ENCODE measurements at places on chromosomes 4 and X.

- DNase-seq: no peak
Observed at GRCh38 chr4:86359944-86360478, at the start of gene MAPK10. Gene MAPK10, minus strand, starts transcription at chr4:86360053.

DNA sequence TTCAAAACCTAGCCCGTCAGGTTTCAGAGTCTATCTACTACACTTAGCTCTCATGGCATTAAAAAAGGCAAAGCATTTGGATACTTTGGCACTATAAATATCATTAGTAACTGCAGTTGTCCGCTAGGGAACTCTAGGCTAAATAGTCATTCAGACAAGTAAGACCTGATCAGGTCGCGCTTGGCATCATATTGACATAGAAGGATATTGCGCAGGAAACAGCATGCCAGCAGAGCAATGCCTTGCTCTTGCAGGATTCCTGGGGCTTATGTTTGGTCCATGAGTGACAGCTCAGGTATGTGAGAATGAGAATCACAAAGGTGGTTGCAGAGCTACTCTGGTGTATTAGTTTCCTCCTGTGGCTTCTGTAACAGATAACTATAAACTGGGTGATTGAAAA is 62.7 kb downstream of the KDM6A start:
- DNase-seq: no peak

DNA sequence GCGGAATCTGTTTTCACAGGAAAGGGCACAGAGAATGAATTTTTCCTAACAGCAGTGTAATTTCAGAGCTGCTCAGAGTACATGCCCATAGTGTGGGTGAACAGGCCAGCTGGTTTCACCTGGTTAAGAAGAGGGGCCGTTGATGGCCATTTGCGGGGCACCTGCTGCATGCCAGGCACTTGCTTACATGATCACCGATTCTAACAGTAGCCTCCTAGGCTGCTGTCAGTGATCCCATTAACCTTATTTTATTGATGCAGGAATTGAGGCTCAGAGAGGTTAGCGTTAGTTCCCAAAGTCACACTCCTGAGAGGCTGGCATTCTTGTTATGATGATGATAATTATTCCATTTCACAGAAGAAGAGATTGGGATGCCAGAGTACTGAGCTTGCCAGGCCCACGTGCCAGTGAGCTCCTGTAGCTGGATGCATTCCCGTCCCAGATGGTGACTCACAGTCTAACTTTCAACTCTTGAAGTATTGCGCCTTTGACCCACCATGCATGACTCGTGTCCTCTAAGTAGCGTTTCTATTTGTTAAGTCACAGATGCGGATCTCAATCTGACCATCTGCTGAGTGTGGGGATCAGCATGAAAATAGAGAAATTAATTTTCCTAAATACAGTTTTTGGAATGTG is 76.5 kb downstream of the PSAPL1 start:
- DNase-seq: no peak

DNA sequence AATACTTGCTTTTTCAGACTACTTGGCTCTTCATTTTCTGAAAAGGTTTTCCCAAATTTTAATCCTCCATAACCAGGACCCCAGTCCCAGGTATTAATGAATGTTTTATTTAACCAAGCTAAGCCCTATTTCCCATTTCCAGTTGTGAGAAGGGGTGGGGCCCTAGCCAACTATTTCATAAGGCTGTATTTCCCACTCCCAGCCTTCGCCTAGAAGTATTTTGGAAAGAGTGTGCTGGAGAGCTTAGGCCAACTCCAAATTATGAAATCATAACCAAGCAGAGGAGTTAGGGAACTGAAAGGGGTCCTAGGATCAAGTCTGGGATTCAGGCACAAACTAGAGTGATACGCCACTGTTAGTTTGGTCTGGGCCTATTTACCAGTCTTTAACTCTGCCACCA is 148.4 kb upstream of the GPC4 start:
- no peak for DNase-seq

DNA sequence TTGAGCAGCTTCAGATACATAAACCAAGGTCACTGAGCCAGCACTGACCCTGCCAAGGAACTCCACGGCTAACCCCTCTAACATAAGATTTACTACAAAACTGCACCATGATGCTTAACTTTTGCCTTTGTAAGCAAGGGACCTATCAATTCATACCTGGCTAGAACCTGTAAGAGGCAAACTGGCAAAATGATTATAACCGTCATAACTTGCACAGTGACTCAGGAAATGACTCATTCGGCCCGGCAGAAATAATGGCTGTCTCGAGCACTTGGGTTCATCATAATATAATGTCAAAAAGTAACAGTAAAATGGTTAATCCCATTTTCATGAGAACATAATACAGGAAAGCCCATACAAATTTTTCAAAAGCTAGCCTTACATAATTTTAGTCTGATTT is 17.2 kb downstream of the RASGEF1B start:
- DNase-seq: no peak

GRCh38 chrX:153609917-153610835 is 11.2 kb upstream of the CCNQ start:
- DNase-seq: peak; percentile 44

- DNase-seq: no peak
Observed at GRCh38 chrX:141742666-141743065, 44.1 kb upstream of the SPANXD start.

- no peak for DNase-seq
Observed at GRCh38 chr4:76850010-76850441, 47.9 kb downstream of the SOWAHB start.

DNA sequence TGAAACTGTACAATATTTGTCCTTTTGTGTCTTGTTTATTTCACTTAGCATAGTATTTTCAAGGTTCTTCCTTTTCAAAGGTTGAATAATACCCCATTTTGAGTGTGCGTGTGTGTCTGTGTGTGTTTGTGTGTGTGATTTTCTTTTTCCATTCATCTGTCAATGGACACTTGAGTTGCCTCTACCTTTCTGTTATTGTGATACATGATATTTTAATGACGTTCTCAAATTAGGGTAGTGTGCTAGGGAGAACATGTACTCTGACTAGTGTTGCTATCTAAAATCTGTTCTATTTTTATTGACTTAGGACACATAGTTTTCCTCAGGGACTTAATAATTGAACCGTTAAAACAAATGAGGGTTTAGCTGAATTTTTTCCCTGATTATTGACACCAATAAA is 9.9 kb downstream of the MMRN1 start:
- no peak for DNase-seq

DNA sequence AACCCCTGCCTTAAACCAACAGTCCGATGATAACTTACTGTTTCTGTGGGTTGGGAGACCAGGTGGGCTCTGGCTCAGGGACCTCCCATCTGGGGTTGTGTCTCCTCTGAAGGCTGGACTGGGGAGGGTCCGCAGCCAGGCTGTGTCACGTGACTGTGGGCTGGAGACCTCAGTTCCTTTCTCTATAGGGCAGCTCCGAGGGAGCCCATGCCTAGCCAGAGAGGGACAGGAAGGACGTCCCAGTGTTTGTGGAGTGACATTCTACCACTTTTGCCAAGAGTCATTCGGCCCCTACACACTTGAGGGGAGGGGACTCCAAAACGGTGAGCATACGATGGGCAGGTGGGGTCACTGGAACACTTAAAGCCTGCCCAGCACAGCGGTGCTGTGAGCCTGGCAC is 4.5 kb downstream of the PCGF3 start:
- no peak for DNase-seq

GRCh38 chr4:148196164-148196563 is 246.1 kb downstream of the NR3C2 start:
- DNase-seq: no peak

DNA sequence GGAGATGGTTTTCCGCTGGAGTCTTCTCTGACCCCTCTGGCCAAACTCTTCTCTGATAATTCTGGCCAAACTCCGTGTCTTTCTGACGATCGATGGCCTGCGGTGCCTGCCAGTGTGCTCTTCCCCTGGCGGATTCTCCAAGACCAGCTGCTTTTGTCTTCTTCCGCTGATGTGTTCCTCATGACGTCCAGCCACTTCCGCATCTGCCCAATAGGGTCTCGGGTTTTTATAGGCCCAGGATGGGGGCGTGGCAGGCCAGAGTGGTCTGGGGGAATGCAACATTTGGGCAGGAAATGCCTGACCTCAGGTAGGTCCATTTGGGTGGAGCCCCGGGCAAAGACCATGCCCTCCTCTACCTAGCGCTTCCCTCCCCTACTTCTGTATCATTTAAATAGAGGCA is 1542.1 kb downstream of the STIM2 start:
- DNase-seq: no peak

GRCh38 chrX:103175944-103176753 is 38.8 kb upstream of the BEX4 start:
- peak; percentile 33 for DNase-seq

DNA sequence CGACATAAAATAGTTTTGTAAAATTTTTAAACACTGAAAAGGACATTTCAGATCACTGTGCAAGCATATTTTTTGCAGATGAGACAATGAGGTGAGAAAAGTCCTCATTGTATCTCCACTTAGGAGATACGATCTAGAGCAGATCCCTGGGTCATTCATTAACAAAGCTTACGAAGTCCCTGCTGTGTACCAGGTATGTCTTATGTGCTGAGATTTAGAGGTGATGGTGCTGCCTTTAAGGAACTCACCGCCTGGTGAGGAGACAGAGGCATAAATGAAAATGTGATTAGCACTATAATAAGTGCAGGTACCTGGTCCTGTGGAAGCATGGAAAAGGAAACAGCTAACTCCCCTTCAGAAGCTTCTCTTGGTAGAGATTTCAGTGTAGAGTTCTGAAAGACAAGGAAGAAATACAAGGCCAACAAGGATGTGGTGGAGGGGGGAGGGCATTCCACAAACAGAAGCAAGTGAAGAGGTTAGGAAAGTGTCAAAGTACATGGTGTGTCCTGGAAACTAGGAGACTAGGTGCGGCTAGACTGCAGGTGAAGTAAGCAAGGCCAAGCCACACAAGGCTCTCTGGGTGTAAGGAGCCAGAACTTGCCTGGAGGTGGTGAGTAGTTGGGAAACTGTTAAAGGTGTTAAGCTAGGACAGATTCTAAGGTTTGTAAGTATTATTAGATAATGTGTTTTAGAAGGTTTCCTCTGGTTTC is 1.5 kb upstream of the NDNF start:
- no peak for DNase-seq

GRCh38 chrX:149527705-149528104 is 13.1 kb upstream of the EOLA1 start:
- DNase-seq: no peak

DNA sequence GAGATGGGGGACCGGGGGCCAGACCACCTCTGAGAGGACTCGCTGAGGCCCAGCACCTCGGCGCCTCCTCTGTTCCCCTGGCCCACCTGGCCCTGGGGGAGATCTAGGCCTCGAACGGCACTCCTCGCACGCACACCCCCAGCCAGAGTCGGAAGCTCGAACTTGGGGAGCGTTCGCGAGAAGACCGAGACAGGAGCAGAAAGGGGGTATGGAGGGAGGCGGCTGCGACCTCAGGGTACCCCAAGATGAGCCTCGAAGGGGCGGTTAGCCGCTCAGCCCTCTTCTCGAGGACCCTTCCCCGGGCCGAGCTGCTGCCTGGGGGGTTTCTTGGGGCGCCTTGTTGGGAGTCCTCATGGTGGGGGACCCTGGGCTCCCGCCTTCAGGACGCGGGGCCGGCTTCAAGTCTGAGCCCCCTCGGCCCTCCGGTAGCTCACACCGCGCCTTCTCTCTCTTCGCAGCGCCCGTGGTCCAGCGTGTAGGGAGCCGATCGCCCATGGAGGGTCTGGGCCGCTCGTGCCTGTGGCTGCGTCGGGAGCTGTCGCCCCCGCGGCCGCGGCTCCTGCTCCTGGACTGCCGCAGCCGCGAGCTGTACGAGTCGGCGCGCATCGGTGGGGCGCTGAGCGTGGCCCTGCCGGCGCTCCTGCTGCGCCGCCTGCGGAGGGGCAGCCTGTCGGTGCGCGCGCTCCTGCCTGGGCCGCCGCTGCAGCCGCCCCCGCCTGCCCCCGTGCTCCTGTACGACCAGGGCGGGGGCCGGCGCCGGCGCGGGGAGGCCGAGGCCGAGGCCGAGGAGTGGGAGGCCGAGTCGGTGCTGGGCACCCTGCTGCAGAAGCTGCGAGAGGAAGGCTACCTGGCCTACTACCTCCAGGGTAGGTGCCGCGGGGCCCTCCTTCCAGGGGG is 706 bp downstream of the DUSP9 start:
- DNase-seq: no peak

DNA sequence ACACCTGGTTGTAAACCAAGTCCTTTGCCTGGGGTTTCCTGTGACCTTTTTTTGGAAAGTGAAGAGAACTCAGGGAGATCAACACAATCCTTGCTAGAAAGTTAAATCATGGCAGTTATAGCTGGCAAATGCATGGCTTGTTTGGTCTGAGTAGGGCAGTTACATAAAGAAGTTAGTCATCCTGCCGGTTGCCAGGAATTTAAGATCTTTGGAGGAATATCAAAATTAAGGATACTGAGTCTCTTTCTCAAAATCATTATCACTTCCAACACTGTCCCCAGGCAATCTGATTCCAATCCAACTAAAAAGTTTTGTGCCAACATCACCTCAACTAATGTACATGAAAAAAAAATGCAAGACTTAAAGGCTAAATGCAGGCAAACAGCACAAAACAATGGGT is 40.3 kb downstream of the C4orf54 start:
- DNase-seq: no peak

GRCh38 chrX:17679820-17680219 is 57.5 kb upstream of the SCML1 start:
- no peak for DNase-seq

GRCh38 chrX:111411983-111412382 is at the start of gene DCX:
Gene DCX, minus strand, starts transcription at chrX:111412192. Its CDS starts 1,794 bp downstream, at chrX:111410398.
- DNase-seq: no peak

DNA sequence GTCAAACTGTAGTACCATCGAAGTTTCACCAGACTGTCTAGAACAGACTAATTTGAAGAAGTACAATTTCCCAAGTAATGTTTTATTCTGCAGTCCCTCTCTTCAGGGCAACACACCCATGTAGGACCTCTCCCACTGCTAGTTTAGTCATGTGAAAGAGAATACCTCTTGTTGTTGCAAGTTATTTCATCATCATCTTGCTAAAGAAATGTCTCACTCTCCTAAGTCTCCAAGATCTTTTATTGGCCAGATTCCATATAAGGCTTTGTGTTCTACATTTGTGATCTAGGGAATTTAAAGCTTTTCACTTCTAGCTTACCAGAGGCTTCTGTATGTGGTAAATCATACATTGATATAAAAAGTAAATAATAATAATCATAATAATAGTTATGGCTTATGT is 745.3 kb upstream of the MAGEB2 start:
- no peak for DNase-seq

DNA sequence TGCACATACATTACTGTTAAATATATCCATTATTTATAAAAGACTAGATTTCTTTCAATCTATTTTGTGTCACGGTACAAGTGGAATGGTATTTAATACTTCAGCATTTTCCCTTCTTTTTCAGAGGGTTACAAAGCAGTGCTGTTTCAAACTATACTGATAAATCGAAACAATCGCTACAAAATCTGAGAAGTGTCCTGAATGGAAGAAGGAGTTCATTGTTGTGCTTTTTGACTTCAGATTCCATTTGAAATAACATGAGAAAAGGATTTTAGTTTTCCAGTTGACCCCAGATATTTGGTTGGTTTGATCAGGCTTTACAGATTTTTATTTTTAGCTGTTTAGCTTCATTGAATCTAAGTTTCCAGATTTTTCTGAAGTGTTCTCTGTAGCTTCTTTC is 292.1 kb upstream of the ANKRD50 start:
- DNase-seq: no peak
